ENCODE measurements at places on chromosomes 7 and 10. TPM values are rescaled to one million over a fixed set of nuclear protein-coding genes. Genes with fewer than 3 reads are reported as not detected.

- DNase-seq = no peak
Observed at GRCh38 chr7:131459256-131459655, 97.2 kb downstream of the PODXL start.

- DNase-seq = peak; percentile 47
Observed at GRCh38 chr7:36986948-36987724, 262.8 kb upstream of the AOAH start.

- DNase-seq = no peak
Observed at GRCh38 chr10:79007421-79008319, 61.1 kb upstream of the ZMIZ1 start.

GRCh38 chr7:35035511-35035961 is 1.7 kb downstream of the DPY19L1 start:
- DNase-seq = peak; percentile 50

DNA sequence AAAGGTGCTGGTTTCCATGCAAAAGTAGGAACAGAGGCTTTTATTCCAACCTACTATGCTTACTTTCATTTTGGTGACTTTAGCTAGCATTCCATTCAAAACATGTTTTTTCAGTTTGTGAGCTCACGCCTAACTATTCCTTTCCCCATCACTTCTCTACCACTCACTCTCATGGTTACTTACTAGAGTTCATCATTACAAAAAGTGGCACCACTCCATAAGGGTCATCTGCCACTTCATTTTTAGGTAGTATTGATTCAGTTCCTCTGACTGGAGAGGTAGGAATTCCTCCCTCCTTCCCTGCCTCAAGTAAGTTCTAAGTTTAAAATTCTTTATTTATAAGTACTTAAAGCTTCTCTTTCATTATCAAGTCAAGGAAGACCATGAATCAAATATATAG is 543.1 kb downstream of the HTR7 start:
- DNase-seq = no peak

- DNase-seq = no peak
Observed at GRCh38 chr7:91347290-91347689, 83.1 kb downstream of the FZD1 start.

- DNase-seq = no peak
Observed at GRCh38 chr7:133975130-133975529, 152.0 kb upstream of the LRGUK start.

DNA sequence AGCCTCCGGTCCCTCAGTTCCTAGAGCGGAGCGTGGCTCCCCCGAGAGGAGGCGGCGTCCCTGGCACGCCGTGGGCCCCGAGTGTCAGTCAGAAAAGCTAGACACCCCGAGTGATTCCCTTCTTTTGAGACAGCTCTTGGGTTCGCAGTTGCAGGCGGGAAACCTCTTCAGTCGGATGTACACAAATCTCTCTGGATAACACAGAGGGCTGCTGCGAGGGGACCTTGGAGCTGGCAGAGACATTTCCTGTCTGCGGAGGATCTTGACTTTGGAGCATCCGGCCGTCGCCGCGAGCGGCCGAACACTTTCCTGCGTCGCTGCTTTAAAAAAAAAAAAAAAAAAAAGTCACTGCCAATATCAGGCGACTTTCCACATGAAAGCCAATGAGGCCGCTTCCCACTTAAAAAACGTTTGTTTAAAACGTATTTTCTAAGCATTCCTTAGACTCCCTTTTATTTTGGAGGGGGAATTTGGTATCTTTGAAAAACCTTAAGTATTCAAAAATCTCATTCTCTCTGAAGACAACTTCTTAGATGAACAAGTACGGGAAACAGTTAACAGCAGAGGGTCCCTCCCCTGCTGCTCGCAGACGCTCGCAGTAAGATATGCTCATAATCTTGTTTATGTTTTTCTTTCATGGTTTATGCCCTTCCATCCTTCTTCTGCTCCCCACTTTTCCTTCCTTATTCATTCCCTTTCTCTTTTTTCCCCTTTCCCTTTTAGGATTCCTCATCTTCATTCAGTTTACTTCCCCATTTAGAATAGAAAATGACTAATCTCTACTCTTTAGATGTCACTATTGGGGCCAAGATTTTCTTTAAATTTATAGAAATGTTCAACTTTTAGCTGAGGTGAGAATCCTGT is 10.0 kb downstream of the HHEX start:
- peak; percentile 36 for DNase-seq

DNA sequence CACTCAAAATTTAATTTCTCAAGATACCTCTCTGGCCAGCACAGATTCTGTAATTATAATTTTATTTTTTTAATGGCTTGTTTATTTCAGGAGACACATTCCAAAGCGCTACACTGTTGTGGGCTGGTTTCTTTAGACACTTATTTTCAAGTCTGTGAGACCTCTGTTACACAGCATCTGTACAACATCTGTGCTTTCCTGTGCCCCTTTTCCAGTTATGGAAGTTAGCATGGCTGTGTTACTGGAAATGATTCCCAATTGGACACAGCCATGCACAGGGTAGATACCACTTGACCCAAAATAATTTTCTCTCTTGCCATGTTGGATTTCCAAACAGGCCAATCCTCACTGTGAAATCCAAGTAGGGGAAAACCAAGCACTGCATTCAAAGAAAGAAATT is 172.3 kb upstream of the ADCY1 start:
- DNase-seq = no peak

DNA sequence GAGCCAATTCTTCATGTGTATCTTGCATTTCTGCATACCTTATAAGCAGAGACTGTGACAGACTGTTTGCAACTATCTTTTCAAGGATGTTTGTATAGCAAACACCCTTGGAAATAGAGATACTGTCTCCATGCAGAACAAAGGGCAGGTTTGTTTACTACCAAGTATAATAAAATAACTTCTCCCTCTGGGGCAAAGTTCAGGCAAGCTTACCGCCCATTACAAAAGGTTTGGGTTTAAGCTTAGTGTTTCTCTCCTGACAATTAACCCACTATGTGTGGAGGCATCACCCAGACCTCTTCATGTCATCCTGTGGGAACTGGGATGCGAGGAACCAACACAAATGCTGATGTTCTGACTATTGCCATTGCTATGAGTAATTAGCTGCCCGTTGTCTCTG is 479.1 kb upstream of the ZMIZ1 start:
- DNase-seq = no peak

DNA sequence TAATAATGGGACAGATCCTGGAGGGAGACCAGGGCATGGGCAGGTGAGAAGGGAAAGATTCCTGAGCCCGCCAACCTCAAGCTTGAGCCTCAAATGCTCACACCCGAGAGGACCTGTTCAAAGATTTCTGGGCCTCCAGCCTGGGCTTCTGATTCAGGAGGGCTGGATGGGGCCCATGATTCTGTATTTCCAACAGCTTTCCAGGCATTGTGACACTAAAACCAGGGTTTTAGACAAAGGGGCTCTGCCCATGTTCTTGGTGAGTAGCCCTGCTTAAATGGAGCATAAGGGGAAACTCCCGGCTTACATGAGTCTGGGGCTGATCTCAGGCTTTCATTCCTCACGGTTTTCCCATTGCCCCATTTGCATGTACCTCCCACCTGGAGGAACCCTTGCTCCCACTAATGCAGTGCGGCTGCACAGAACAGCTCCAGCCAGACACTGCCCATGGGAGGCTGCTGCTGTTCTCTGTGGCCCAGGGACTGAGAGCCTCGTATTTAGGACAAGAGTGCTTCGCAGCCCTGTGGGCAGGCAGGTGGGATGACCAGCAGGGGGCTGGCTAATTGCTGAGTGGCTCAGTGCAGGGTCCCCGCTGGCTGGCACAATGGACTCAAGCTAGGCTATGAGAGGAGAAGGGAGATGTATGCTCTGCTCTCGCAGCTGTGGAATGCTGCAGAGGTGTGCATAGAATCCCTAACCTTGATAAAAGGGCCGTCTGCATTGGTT is 135.3 kb upstream of the COBL start:
- no peak for DNase-seq

DNA sequence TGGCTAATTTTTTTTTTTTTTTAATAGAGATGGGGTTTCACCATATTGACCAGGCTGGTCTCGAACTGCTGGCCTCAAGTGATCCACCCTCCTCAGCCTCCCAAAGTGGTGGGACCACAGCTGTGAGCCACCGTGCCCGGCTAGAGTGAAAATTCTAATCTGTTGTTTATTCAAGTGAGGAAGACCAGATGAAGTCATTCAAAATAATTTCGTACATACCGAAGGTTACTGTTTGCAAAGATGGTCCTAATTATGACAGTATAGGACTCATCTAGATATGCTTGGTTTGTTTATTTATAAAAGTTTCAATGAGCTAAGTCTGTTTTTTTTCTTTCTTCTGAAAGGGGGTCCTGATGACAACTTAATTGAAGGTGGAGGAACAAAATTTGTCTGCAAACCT is 376.8 kb downstream of the EXOC4 start:
- no peak for DNase-seq

GRCh38 chr10:44962870-44963738 is 3.5 kb downstream of the RASSF4 start:
- no peak for DNase-seq

GRCh38 chr10:59561477-59562121 is 148.1 kb downstream of the SLC16A9 start:
- no peak for DNase-seq

DNA sequence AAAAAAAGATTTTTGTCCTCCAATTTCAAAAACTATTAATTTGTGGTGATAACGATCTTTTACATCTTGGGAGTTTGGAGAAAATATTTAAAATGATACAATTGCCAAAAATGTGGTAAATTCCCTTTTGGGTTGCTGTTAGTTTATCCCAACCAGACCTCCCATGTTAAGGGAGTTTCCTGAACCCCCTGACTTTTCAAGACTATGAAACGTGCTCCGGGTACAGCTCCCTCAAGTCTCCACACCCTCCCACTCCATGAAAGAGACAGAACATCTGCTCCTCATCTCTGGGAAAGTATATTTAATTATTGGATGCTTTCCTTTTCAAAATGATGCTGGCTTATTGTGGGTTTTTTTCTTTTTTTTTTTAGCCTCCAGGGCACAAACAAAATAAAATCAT is 534.6 kb upstream of the NRP1 start:
- DNase-seq = no peak

GRCh38 chr7:45911311-45911710 is 9.8 kb downstream of the IGFBP3 start:
- DNase-seq = no peak

DNA sequence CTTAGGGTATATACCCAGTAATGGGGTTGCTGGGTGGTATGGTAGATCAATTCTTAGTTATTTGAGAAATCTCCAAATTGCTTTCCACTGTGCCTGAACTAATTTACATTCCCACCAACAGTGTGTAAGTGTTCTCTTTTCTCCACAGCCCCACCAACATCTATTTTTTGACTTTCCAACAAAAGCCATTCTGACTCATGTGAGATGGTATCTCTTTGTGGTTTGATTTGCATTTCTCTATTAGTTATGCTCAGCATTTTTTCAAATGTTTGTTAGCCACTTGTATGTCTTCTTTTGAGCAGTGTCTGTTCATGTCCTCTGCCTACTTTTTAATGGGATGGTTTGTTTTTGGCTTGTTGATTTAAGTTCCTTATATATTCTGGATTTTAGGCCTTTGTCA is 66.4 kb downstream of the MGAM2 start:
- no peak for DNase-seq

DNA sequence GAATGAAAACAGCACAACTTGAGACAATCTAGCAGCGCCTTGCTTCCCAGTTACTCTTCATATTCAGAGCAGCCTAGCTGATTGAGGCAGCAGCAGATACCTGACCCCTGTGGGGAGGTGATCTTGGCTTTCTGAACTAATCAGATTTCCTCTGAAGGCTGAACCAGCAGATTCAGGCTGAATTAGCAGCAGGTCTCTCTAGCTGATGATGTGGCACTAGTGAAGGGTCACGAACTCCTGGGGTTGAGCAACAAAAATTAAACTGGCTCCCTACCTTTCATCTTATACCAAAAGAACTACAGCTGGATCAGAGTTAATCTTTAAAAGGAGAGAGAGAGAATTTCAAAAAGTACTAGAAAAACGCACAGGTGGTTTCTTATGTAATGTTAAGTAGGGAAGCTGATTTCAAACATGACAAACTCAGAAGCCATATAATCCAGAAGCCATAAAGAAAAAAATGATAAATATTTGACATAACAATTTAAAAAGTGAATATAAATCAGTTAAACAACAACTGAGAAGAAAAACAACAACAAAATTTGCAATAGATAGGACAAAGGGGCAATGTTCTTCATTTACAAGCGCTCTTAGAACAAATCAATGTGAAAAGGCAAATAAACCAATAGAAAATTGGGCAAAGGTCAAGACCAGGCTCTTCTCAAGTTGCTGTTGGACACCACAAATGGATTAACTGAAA is 13.5 kb downstream of the SLC25A13 start:
- no peak for DNase-seq

- no peak for DNase-seq
Observed at GRCh38 chr10:125113691-125114371, 46.5 kb downstream of the CTBP2 start.

DNA sequence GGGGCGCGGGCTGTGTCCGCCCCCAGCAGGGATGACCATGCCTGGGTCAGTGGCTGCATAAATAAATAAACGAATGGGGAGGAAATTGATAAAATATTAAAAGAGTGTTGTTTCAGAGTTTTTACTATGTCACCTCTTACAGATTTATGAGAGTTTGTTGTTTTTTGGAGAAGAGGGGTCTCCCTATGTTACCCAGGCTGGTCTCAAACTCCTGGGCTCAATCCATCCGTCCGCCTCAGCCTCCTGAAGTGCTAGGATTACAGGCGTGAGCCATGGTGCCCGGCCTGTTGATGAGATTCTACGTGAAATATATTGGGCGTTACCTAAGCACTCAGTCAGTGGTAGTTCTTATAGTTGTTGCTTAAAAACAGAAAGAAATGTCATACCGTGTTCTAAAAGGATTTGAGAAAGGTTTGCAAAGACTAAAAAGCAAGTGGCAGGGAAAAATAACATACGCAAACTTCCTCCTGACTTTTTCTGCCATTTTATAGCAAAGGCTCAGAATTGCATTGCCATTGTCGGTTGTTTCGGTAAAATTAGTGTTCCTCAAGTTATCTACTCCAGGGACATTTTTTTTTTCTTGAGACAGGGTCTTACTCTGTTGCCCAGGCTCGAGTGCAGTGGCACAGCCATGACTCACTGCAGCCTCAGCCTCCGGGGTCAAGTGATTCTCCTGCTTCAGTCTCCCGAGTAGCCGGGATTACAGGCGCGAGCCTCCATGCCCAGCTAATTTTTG is 39.5 kb upstream of the FOXK1 start:
- no peak for DNase-seq

- no peak for DNase-seq
Observed at GRCh38 chr10:116554628-116555027, 8.9 kb downstream of the PNLIP start.

- no peak for DNase-seq
Observed at GRCh38 chr7:24966802-24967201, 13.2 kb downstream of the OSBPL3 start.

GRCh38 chr7:42478717-42479116 is 241.7 kb upstream of the GLI3 start:
- DNase-seq = no peak

- DNase-seq = no peak
Observed at GRCh38 chr7:146359176-146359575, 242.6 kb downstream of the CNTNAP2 start.

Gene DRGX
- not detected for total RNA-seq

Gene SPDYE8
- 0.52 TPM for total RNA-seq

Gene SLC26A5
- not detected for total RNA-seq

Gene EFCAB10
- 3.6 TPM for total RNA-seq

Gene FKBP14
- total RNA-seq = 40.8 TPM

Gene CCSER2
- 24.3 TPM for total RNA-seq

Gene PNLIPRP2
- not detected for total RNA-seq

Gene ACSM6
- not detected for total RNA-seq

Gene STEAP1B
- 5.4 TPM for total RNA-seq

Gene OR6V1
- total RNA-seq = not detected

Measured in NCI-H460 (cell line).